ENCODE measurements at places on chromosomes 13 and 19. TPM values are rescaled to one million over a fixed set of nuclear protein-coding genes. Genes with fewer than 3 reads are reported as not detected.

DNA sequence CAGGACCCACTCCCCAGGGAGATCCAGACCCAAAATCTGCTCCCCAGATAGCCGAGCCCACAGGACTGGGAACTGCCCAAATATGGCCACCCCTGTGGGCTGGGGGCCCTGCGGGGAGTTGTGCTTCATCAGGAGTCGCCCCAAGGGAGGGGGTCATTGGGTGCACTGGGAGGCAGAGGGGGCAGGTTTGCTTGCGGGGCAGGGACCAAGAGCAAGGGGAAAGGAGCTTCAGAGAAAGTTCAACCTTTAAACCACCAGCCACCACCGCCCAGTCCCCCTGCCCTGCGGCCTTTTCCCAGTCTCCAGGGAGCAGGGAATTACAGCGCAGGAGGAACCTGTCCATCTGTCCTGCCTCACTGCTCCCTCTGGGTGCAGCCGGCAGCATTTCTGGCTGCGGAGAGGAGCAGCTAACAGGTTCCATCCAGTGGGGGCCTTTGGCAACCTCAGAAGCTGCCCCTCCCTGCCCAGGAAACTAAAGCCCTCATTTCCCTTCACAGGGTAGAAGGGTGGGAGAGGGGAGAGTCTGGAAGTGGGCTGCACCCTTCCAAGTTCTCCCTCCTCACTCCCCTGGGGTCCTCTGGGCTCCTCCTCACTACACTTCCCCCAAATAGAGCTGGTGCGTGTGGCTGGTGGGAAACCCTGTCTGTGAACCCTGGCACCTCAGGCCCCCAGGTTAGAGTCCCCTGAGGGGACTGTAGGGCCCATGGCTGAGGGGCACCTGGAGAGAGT is 13.8 kb upstream of the ASF1B start:
- H3K36me3 ChIP-seq, result no peaks in the 10 kb centered on the region
- peak overlapping the region; percentile 30 for H3K27ac ChIP-seq
- H3K4me3 ChIP-seq, result peak overlapping the region; percentile 39
- no peaks in the 10 kb centered on the region for H3K4me1 ChIP-seq
- H3K27me3 ChIP-seq, result no peaks in the 10 kb centered on the region

The SACS gene
- 32.9 TPM for total RNA-seq

The CYP4F12 gene
- total RNA-seq, result 55.9 TPM

DNA sequence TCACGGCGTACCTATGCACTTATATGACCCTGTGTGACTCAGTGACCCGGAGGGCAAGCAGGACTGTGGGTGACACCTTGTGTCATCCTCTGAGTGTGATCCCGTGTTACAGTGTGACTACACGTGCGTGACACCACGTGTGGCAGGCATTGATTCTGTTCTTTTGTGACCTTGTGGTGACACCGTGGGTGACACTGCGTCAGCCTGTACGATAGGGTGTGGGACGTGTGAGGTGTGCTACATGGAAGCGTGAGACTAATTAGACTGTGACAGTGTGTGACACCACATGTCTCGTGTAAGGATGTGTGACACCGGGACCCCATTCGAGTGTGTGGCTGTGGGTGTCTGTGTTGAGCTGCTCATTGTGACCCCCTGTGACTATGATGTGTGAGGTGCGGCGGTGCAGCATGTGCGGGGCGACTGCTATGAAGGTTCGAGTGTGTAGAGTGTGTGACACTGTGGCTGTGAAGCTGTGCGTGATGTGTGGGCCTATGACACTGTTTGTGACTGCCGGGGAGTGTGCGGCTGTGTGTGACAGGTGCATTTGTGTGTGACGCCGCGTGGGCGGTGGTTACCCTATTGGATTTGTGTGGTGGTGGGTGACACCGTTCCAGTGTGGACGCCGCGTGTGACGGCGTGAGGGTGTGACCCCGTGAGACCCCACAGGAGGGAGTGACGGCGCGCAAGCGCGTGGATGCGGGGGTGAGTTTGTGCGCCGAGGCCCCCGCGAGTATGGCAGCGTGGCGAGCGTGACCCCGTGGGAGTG is 399 bp upstream of the SPTBN4 start:
- DNase-seq, result peak; percentile 21
- no peaks in the 10 kb centered on the region for H3K27me3 ChIP-seq
- H3K4me3 ChIP-seq, result peak overlapping the region; percentile 59
- H3K27ac ChIP-seq, result peak overlapping the region; percentile 92

DNA sequence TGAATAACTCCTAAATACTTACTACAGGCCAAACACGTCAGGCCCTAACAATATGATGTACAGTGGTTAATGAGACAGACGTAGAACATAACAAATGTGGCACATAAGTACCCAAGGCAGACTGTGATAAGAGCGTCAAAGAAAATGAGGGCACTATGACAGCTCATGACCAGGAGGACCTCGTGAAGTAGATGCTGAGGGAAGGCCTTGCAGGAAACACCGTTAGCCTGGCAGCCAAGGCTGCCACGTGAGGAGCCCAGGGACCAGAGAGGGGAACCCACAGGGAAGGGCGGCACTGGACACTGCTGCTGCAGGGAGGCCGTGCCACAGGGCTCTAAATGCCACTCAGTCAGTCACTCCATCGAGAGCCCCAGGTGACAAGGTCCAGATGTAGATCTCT is 5.7 kb downstream of the TUBGCP3 start:
- DNase-seq, result no peak
- peaks cover 4% of the 10 kb centered on the region for H3K4me1 ChIP-seq
- no peaks in the 10 kb centered on the region for H3K27me3 ChIP-seq
- no peak overlapping the region for H3K4me3 ChIP-seq
- no peak overlapping the region for H3K27ac ChIP-seq
- H3K36me3 ChIP-seq, result no peaks in the 10 kb centered on the region

DNA sequence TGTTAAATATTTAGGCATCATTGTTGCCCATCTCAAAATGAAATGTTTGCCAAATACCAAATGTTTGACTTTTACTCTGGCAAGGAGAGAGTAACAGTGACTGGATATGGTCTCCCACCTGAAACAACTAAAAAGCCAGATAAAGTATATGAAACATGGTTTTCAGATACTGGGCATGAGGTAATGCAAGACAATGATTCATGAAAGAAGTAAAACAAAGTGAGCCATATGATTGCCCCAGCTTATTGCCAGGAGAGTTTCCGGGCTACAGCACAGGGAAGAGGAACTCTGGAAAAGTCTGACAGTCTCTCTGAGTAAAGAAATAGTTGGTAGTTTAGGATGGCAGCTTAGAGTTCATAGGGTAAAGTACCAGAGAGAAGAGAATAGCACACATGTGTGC is 354.6 kb downstream of the DNAJC15 start:
- H3K4me3 ChIP-seq, result no peak overlapping the region
- H3K27me3 ChIP-seq, result no peaks in the 10 kb centered on the region
- no peaks in the 10 kb centered on the region for H3K36me3 ChIP-seq
- H3K27ac ChIP-seq, result no peak overlapping the region

- peak within 1 kb of the TSS; percentile 86 for H3K27ac ChIP-seq
- peaks cover 7% of the 10 kb centered on the region for H3K4me1 ChIP-seq
- H3K4me3 ChIP-seq, result peak within 1 kb of the TSS; percentile 66
- H3K27me3 ChIP-seq, result no peaks in the 10 kb centered on the region
- H3K36me3 ChIP-seq, result no peaks in the 10 kb centered on the region
- DNase-seq, result peak; percentile 89
Observed at GRCh38 chr13:114234645-114235421, at the start of gene CDC16. Gene CDC16 (plus strand): TSS chr13:114234897. CDS start chr13:114235085, 188 bp downstream.

DNA sequence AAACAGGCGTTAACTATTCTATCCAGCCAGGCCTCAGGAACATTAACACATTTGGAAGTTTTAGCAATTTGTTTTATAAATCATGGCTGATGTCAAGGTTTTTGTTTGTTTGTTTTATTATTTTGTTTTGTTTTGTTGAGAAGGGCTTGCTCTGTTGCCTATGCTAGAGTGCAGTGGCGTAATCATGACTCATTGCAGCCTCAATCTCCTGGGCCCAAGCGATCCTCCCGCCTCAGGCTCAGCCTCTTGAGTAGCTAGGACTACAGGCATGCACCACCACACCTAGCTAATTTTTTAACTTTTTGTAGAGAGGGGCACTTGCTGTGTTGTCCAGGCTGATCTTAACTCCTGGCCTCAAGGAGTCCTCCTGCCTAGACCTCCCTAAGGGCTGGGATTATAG is 28.3 kb downstream of the NUP58 start:
- H3K36me3 ChIP-seq, result peaks cover 85% of the 10 kb centered on the region
- no peak overlapping the region for H3K4me3 ChIP-seq

GRCh38 chr19:55255618-55256423 is 3.0 kb downstream of the PPP6R1 start:
- no peak for DNase-seq
- no peak overlapping the region for H3K27ac ChIP-seq
- no peaks in the 10 kb centered on the region for H3K27me3 ChIP-seq
- H3K36me3 ChIP-seq, result no peaks in the 10 kb centered on the region

DNA sequence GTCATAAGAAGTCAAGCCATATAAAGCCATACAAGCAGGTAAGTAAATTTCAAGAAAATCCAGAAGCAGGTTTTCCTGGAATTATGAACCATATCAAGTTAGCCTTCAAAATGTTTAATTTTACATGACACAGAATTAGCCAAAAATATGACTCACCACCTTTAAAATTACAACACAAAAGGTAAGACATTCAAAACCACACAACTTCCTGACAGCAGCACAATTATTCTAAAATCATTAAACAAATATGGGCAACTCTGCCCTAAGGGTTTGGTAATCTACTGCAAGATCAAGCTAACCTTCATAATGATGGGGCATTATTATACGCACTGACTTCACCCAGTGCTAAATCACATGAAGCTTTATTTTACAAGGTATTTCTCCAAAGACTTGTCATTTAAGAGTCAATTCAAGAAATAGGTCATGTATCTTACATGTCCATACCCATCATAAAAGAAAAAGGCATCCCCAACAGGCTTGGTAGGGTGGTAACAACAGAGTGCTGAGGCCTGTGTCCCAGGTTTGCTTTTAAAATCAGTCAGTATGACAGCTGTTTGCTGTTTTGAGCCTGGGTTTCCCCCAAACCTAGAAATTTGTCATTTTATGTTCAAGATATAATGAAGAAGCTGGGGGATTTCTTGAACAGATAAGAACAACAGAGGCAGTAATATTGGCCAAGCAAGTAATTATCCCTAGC is 15.2 kb downstream of the RCBTB1 start:
- H3K27ac ChIP-seq, result no peak overlapping the region
- H3K4me3 ChIP-seq, result no peak overlapping the region
- H3K4me1 ChIP-seq, result no peaks in the 10 kb centered on the region
- H3K27me3 ChIP-seq, result no peaks in the 10 kb centered on the region
- no peak for DNase-seq

- H3K4me3 ChIP-seq, result no peak overlapping the region
- H3K27me3 ChIP-seq, result no peaks in the 10 kb centered on the region
- H3K27ac ChIP-seq, result no peak overlapping the region
- no peaks in the 10 kb centered on the region for H3K36me3 ChIP-seq
Observed at GRCh38 chr13:39379118-39379517, 223.9 kb downstream of the LHFPL6 start.

The LILRA1 gene
- total RNA-seq, result 3.5 TPM

The SAMD4B gene
- 103 TPM for total RNA-seq

The CLDND2 gene
- total RNA-seq, result not detected

- H3K36me3 ChIP-seq, result no peaks in the 10 kb centered on the region
- peak overlapping the region; percentile 59 for H3K4me3 ChIP-seq
- no peaks in the 10 kb centered on the region for H3K27me3 ChIP-seq
- peaks cover 5% of the 10 kb centered on the region for H3K4me1 ChIP-seq
- DNase-seq, result no peak
- H3K27ac ChIP-seq, result peak overlapping the region; percentile 32
Observed at GRCh38 chr13:112943309-112944125, 25.5 kb upstream of the MCF2L start.

The ZNF667 gene
- total RNA-seq, result 12.2 TPM

- no peak for DNase-seq
- no peaks in the 10 kb centered on the region for H3K4me1 ChIP-seq
- H3K27me3 ChIP-seq, result no peaks in the 10 kb centered on the region
Observed at GRCh38 chr13:100460266-100460665, 128.3 kb downstream of the GGACT start.

The RUBCNL gene
- total RNA-seq, result 7.2 TPM

DNA sequence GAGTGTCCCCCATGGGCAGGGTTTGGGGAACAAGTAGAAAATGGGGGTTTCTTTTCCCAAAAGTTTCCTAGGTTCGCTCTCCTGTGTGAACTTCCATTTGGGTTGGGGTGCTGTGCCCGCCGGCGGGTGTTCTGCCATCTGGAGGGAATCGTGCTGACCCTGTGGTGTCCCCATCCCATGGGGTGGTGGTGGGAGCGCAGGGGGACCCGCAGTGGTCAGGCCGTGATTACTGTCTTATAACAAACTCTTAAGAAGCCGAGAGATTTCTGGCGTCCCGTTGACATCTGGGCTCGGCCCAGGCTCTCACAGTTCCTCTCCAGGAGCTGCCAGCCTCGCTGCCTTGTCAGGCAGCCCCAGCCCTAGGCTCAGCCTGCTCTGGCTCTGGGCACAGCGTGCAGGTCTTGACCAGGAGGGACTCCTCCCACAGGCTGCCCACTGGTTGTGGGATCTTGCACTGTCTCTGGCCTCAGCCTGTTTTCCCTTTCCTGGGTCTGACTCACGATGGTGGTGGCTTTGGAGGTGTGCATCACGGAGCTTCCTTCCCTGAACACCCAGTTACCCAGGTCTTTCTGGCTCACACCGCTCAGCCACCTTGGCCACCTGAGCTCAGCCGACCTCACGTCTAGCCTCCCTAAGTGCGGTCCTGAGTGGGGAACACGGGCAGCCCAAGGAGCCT is 34.5 kb downstream of the PLEKHJ1 start:
- no peaks in the 10 kb centered on the region for H3K36me3 ChIP-seq
- no peak overlapping the region for H3K4me3 ChIP-seq
- no peaks in the 10 kb centered on the region for H3K27me3 ChIP-seq
- H3K27ac ChIP-seq, result no peak overlapping the region
- DNase-seq, result no peak

DNA sequence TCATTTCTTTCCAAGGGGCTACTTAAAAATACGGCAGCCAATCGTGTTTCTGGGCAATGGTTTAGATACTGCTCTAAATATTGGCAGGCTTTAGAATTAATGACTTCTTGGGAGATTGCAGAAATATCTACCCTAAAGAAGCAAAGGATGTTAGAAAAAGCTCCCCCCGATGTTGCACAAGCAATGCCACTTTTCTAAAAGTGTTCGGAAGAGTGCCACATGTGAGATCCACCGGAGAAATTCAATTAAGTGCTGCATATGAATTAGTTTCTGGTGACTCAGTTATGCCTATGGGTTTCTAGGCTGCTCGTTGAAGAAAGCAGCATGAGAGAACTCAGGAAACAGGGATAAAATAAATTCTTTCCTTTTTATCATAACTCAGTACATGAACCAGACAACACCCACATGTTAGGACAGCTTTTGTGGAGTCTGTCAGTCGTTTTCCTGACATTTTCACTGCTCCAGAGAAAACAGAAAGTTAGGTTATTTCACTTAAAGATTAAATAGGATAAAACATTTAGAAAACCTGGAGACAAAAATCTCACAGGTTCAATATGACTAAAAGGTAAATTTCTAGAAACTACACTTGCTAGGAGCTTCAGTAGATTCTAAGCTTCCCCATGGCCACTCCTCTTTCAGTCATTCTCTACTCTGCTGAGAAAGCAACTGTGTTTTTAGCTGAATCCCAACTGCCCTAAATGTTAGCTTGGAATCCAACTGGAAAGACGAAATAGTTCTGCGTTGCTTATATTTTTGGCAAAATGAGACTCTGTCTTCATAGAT is 244.7 kb downstream of the DCLK1 start:
- H3K4me3 ChIP-seq, result no peak overlapping the region
- no peak overlapping the region for H3K27ac ChIP-seq
- H3K4me1 ChIP-seq, result no peaks in the 10 kb centered on the region
- DNase-seq, result no peak
- no peaks in the 10 kb centered on the region for H3K36me3 ChIP-seq

The GDF15 gene
- 4.2 TPM for total RNA-seq
